ENCODE measurements at places on chromosomes 6 and 20.

- no peak for DNase-seq
Measured at GRCh38 chr6:137950581-137950980, 83.5 kb downstream of the TNFAIP3 start.

GRCh38 chr6:110517034-110517433, 40.6 kb upstream of the SLC22A16 start:
- no peak for DNase-seq

DNA sequence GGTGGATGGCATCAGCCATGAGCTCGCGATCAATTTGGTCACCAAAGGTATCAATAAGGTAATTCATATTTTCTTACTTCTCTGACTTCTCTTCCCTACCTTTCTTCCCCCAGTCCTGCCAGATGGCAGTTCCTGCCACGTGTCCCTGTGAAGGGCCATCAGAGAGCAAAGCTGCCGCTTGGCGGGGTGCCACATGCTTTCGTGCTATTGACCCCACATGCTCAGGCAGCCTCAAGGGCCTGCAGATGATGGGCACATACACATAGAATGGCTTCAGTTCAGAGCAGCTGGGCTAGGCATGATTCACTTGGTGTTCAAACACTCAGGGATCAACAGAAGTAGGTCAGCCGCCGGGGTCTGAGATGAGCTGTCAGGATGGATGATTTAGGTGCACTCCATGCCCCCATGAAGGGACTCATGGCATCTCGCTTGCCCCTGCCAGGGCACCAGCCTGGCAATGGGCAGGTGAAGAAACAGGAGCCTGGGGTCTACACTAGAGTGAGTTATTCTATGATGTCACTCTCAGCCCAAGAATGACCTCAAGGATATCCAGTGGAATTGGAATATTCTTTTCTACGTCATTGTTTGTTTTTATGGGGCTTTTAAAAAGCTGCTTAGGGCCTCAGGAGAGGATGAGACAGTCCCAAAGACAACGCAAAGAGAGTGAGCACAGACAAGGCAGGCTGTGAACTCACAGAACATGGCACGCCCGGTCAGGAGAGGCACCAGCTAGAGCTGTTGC, 25.5 kb downstream of the BANF2 start:
- no peak for DNase-seq

DNA sequence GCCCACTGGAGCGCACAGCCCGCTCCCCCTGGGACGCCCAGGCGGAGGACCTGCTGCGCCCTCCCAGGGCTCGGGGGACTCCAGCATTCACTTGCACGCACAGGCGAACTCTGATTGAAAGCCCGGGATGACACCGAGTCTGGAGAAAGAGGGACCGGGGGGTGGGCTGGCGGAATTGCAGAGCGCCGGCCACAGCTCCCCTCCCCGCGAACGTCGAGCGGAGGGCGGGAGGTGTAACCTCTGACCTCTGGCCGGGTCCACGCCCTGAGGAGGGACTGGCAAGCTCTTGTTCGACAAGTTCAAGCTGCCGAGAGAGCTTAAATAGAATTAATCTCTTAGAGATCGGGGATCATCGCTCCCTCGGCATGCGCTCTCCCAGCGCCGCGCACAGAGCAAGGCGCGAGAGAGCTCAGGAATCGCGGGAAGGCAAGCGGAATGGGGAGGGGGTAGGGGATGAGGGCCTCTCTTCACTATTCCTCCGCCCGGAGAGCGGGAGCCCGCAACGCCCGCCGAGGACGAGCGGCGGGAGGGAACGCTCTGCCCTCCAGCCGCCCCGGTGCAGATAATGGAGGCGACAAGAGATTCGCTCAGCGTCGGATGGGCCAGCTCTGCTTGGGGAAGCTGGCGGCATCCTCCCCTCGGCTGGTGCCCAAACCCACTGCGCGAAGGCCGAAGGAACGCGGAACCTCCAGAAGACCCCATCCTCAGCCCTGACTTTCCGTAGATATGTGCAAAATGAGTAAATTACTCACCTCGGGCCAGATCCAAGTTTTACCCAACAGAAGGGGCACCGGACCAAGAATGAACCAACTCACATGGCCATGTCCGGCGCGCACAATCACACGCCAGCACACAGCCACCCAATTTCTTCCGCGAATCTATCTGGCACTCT, 761 bp upstream of the NR2E1 start:
- DNase-seq = no peak

DNA sequence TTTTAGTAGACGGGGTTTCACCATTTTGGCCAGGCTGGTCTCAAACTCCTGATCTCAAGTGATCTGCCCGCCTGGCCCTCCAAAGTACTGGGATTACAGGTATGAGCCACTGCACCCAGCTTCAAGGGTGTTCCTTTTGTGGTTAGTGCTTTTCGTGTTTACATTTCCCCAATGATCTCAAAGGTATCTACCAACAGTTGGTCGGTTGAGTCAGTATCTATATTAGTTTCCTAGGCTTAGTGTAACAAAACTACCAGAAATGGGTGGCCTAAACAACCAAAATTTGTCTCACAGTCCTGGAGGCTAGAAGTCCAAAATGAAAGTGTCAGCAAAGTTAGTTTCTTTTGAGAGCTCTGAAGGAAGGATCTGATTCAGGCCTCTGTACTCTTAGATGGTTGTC, 30.1 kb downstream of the CASP8AP2 start:
- no peak for DNase-seq

GRCh38 chr20:6055981-6056569, 2.2 kb upstream of the LRRN4 start:
- DNase-seq = no peak

GRCh38 chr6:13528777-13529343, 41.5 kb upstream of the GFOD1 start:
- DNase-seq = no peak

DNA sequence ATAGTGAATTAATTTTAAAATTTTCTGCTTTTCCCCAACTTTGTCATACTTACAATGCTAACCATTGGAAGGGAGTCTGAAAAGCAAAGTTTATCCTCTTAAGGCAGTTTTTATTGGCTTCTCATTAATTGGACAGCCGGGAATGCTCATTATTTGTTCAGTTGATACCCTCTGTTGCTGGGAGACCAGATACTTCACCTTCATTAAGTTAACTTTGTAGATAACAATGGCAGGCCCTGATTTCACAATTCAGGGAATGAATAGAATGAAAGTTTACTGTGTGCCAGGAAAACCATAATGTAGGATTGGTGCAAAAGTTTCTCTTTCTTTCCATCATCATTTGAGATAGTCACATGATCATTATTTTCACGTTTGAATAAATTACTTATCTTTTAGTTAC, 49.0 kb downstream of the COL19A1 start:
- DNase-seq = no peak
